ENCODE measurements at places on chromosomes 6 and 20.

DNA sequence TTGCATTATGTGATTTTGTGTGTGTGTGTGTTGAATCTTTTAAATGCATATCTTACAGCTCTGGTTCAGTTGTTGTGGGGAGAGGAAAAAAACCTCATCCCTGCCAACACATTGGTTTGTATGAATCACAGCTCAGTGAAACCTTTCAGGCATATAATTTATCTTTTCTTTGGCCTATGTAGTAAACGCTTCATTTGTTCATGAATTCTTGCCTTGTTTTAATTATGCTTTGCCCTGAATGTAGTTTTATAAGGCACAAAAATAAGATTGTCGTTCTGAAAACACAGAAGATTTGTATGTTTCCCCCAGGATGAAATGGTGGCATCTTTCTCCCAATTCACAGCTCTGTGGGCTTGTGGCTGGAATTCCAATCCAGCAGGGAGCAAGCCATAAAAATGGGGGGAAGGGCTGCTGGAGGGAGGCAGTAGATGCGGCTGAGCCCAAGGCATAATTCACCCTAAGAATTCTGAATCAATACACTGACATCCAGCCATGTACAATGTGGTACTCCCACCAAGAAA lies 45.1 kb downstream of the BCAS1 start:
- no peak for DNase-seq

GRCh38 chr6:161198176-161198575 lies 75.7 kb downstream of the AGPAT4 start:
- no peak for DNase-seq

DNA sequence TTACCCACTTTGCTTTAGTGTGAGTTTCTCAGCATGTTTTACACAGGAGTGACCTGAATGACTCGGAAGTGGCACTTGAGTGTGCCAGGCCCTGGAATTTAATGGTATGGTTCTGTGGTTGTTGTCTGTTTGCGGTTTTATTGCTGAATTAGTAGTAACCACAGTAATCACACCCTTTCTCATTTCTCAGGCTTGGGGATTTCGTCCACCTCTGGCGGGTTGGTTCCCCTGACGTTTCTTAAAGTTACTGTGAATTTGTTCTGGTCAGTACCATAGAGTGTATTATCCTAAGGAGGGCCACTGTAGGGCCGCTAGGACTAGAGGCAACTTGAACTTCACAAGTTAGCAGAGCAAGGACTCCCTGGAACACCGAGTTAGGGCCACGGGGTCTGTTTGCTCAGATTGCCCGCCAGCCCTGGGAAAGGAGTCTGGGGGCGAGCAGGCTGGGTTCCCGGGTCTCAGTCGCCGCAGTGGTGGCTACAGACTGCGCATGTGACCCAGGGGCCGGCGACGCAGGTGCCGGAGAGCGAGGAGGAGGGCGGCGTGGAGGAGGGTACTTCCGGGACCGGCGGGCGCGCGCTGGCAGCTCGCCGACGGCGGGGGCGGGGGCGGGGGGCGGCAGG lies 546 bp upstream of the KLHL32 start:
- no peak for DNase-seq

DNA sequence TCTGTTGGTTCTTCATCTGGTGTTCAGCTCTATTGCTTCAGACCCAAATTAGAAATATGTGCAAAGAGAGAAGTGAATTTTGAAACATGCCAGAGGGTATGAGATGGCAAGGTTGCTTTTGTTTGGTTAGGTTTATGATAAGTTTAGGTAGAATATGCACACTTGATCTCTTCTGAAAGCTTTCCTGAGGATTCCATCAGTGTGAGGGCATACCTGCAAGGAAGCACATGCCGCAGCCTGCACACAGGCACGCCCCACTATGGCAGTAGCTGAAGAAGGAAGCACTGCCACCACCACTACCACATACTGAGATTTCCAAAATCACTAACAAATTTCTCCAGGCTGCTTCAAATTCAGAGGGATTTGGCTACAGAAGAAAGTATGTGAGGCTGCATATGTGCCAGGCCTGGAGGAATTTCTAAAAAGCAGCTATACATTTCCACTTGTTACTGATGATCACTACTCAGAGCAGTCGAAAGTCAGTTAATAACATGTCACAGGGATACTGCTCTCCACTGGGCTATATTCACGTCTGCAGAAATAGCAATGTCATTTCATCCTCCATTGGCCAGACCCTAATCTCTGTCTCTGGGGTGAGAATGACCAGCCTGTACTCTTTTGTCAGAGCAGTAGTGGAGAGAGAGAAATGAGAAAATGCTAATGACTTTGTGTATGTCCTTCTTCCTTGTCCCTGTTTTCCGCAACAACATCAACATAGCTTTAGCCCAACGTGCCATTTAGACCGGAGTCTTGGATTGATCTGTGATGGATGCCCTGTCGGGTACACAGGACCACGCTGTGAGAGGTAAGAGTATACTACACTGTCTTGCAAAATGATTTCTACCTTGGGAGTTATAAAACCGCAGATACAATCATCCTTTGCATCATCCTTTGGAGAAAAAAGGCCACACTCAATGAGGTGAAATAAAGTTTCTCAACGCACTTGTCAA lies 396.7 kb downstream of the LAMA2 start:
- DNase-seq: no peak

DNA sequence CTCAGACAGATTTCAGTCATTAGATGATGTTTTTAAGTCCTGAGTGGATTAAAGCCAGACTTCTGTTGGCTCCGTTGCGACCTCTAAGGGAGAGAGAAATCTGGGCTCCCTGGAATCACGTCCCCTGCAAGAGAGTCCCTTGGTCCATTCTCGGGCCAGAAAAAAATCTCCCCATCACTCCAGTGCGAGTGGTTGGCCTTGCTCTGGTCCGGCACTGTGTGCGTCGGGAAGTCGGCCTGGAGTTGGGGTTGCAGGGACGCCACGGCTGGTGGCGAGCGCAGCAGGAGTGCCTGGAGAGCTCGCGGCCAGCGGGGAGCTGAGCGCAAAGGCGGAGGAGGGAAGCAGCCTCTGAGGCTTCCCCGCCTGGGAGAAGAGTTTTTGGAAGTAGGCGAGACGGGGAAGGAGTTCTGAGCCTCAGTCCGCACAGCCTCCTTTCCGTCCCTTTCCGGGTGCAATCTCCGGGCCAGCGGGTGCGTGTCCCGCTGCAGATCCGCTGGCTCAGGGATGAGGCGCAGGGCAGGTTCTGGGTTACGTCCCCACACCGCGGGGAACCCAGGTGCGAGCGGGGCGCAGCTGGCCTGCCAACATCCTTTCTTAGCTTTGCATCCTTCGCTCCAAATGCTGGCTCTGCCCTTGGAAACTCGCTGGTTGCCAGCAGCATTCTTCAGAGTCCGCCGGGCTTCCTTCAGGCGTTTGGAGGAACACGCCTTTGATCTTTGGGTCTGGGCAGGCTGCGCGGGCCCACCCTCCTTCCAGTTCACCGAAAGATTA lies 6.8 kb downstream of the TCF21 start:
- DNase-seq: no peak

DNA sequence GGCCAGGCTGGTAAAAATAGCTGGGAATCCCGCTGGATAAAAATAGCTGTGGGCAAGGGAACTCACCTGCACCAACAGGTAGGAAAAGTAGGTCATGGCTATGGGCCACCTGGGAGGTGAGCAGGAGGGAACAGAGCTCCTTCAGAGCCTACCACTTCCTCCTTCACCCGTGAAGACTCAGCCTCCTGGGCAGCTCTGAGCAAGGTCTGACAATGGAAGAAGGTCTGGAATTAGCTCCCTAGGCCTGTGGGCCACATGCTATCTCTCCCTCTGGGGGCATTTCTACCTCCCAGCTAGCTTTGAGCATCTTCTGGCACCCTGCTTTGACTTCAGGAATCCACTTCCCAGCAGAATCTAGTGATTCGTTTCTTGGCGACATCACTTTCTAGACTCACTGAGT lies 153.9 kb downstream of the MRPL14 start:
- DNase-seq: no peak

- no peak for DNase-seq
Measured at GRCh38 chr6:117513778-117514365, 31.4 kb downstream of the DCBLD1 start.

DNA sequence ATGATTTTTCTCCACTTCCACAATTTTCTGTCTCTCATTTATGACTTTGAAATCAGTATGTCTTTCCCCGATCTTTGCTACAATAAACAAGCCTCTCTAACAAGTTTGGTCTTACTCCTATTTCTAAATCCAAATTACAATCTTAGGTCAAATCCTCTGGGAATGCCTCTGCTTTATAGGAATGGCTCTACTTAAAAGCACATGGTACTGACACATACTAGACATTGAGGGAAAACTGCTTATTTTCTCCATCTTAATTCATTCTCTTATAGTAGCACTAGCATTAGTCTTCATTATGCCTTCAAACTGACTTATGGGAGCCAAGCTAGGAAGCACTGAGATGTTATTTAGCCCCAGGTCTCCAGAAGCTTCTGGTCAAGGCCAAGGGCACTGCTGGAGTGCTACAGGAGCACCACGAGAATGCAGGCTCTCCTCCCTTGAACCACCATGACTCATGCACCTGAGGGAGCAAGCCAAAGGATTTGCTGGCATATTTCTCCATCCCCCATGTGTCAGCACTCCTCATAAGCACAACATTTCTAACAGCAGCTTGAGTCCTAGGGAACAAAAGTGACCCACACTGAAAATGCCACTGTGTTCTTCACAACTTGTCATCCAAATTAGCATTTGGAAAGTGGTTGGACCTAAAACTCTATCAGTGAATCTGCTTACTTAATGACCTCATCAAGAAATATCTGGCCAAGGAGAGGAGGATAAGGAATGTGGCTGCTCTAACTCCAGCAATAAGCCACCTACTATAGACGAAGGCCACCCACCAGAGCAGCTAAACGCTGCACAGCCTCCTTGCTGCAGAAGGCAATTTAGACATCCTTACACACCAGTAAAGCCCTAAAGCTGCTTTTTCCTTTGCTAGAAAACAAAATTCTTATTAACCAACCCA lies 156.8 kb upstream of the KCNQ5 start:
- DNase-seq: no peak

GRCh38 chr20:53098621-53099020 lies 126.5 kb downstream of the TSHZ2 start:
- DNase-seq: no peak

DNA sequence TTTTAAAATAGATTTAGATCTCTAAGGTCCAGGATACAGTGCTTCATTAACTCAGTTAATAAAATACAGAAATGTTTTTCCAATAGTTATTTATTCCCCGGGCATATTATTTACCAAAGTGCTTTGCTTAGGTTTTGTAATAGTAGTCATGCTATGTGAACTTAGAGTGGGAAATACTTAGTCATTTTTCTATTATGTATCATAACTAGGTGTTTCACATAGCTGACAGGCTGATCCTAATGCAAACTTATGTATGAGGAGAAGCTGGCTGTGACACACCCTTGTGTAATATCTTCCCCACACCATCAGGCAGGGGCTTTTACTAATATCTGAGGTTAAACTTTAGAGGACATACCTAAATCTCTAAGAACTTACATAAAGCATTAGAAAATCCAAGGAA lies 277.7 kb upstream of the RIMS1 start:
- DNase-seq: no peak

DNA sequence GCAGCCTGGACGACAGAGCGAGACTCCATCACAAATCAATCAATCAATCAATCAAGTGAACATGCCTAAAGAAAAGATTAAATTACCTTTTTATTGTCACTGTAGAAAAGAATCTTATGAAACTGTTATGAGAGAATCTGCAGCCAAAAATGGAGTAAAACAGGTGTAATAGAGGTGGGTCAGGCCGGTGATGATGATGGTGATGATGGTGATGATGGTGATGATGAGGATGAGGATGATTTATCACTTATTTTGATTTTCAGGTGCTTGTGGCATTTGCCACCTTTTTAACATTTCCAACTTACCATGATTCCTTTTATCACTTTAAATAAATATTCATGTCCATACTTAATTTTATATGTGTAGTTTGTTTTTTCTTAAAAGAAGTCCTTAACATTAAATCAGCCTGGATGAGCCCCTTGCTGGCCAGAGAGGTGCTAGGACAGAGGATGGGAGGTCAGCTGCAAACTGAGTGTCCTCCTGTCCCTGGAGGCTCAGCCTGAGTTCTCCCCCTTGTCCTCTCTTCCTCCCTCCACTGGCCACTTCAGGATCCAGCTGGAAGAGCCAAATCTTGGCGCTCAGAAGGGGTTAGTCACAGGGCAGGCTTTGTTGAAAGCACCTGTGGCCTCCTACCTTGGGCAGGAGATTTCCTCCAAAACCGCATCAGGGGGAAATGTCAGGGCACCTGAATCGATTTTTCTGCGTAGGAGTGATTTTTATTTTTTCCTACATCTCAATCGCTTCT lies 32.6 kb downstream of the SLC2A10 start:
- DNase-seq: no peak

GRCh38 chr6:118705544-118706491 lies 54.4 kb upstream of the CEP85L start:
- DNase-seq: no peak

GRCh38 chr6:133512410-133513016 lies 271.4 kb downstream of the EYA4 start:
- DNase-seq: no peak

DNA sequence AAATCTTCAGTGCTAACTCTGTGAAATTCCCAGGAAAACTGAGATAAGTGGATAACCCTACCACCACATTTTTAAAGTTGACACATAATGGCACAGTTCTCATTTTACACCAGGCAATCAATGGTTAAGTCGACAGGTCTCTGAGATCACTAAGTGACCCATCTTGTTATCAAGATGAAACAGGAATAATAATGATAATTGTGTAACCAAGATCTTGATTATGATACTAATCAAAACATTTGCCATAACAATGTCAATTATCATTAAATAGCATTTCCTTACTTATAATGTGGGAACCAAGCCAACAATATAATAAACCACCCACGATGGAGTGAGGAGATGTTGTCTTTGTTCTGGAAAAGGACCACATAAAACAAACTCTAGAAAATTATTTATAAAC lies 541.6 kb downstream of the TFAP2B start:
- DNase-seq: no peak
